ENCODE measurements at places on chromosomes 16 and 17.

DNA sequence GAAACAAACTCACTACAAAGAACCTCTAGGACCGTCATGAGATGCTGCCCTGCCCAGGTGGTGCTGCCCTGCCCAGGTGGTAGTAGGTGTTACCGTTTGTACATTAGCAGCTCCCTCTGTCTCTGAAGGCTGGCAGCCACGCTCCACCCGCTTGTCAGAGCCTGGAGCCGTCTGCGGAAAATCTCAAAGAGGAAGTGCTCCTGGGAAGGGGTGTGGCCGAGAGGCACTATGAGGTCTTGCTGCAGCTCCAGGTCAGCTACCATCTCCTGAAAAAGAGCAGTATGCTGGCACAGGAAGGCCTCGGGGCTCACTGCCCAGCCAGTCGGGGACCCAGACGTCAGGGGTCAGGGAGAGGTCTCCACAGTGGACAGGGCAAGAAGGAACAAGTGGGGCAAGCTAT lies 28.3 kb downstream of the ZNF276 start:
- no peak for DNase-seq

DNA sequence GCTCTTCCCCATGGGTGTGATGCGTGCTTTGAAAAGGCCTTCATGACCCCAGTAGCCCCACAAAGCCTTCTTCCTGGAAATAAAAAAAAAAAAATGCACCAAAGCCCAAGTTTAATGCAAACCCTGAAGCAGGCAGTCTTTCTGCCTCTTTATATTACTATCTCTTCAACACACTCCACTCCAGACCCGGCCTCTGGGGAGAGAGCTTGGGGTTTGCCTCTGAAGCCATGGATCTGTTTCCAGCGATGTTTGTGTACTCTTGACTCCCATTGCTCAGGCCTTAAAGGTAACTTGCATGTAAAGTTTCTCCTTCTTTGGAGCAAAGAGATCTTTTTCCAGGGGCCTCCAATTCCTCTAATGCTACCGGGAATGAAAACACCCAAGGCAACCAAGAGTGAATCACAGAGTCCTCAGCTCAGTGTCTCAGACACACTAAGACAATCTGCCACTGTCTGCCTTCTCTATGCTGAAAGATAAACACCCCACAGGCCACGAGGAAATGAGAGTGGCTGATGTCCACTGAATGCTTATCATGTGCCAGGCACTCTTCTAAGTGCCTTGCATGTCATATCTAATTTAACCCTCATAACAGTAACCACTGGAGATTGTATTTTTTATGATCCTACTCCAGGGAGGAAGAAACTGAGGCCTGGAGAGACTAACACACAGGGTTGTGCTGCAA lies 56.4 kb upstream of the AKTIP start:
- DNase-seq, result no peak

DNA sequence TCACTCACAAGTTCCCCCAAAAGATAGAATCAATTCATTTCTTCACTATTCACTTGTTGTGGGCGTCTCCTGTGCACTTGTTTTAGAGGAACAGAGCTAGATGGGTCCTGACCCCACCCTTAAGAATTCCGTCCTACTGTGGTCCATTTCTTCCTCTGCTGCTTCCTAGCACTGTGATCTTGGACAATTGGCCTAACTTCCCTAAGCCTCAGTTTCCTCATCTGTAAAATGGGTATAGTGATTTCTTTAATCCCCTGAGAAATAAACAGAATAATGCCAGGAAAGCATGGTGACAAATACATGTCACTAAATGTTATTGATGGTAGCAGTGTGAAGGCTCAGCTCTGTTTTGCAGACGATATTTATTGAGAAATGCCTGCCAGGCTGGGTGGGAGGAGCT lies 9.9 kb downstream of the BMERB1 start:
- DNase-seq, result no peak

DNA sequence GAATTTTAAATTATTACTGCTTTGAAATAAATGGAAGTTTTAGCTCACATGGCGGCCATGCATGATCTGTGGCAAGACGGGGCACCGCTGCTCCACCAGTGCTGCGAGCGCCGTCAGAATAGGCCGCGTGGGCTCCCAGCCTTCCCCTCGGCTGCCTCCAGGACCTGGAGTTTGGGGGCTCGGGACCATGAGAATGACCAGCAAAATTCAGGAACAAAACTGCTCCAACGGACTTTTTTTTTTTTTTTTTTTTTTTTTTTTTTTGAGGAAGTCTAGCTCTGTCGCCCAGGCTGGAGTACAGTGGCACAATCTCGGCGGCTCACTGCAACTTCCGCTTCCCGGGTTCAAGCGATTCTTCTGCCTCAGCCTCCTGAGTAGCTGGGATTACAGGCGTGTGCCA lies 38.3 kb upstream of the AKAP1 start:
- DNase-seq, result no peak

- no peak for DNase-seq
Observed at GRCh38 chr16:66387817-66388332, 21.4 kb downstream of the CDH5 start.

DNA sequence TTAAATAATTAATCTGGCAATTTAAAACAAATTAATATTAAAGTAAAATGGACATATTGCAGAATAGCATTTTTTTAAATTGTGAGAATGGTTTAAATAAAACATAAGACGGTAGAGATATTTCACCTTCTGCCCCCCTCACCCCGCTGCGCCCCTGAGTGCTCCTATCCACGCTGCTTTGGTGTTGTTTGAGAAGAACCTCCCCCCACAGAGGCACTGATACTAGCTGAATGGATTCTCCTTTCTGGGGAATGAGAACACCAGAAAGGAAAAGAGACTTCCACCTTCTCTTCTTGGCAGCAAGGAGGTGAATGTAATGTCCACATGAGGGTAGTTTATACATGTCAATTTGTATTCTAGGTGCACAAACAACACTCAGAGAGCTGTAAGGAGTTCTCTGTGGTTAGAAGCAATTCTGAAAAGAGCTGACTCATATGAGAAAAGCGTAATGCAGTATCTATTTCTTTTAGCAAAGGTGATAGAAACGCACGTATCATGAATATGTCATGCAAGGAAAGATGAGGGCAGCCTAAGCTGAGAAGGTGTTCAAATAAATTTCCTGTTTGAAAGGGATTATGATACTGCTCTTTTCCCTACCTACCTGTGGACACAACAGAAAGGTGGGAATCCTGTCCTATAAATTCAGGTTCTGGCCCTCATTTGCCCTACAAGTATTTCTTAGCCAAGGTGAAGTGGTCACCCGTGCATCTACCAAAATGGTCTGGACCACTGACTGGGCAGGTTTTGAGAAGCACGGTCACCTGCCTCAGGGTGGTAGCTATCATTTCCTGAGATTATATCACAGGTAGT lies 126.9 kb downstream of the PARN start:
- DNase-seq, result no peak

GRCh38 chr17:20105539-20106280 lies 96.6 kb downstream of the SPECC1 start:
- no peak for DNase-seq

DNA sequence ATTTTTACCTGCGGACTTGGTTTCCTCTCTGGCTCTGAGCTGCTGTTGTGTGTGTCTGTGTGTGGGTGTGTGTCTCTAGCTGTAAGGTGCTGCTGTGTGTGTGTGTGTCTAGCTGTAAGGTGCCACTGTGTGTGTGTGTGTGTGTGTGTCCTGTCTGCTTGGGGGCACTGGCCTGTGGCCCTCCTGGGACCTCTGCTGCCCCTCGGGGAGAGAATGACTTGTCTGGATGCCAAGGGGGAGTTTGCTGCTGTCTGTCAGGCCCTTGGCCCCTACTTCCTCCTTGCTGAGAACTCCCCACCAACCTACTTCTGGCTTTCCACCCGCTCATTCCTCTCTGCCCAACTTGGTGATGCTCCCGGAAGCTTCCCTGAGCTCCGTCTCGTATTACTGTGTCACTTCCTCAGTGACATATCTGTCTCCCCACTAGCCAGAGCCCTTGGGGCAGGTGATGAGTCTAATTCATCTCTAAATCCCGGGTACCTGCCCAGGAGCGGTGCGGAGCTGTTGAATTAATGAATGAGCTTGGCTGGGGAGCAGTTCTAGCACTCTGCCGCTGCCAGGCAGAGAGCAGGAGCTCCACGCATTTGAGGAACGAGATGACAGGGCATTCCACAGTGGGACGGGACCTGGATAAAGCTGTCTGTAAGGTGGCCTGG lies 3.5 kb upstream of the LASP1NB start:
- DNase-seq, result no peak

- DNase-seq, result no peak
Observed at GRCh38 chr16:51457775-51458174, 306.7 kb upstream of the SALL1 start.

DNA sequence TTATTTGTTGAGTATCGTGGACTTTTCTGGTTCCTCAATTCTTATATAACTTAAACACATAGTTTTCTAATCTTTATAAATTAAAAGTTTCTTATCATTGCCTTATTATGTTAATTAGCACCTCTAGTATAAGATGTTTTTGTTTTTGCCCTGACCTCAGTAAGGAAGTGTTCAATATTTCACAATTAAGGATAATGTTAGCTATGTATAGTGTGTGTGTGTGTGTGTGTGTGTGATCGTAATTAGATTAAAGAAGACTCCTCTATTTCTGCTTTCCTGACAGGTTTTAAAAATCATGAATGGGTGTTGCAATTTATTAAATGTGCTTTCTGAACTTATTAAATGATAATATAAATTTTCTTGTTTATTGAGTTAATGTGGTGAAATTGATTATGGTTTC lies 12.0 kb downstream of the IL21R start:
- DNase-seq, result no peak

DNA sequence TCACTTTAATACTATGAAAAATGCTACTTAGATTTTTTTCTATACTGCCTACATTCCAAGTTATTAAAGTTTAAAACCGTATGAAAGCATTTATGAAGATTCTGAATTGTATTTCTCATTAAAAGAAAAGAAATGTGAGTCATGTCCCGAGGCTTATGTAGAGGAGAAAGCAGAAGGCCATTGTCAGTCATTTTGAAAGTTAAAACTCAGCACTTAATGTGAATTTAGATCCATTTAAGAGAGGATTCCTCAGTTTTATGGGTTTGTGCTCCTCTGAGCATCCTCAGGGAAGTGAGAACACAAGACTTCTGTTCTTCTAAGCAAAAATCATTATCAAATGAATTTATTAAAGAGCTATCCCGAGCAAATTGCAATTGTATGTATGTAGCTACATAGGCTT lies 11.8 kb downstream of the C17orf75 start:
- no peak for DNase-seq

DNA sequence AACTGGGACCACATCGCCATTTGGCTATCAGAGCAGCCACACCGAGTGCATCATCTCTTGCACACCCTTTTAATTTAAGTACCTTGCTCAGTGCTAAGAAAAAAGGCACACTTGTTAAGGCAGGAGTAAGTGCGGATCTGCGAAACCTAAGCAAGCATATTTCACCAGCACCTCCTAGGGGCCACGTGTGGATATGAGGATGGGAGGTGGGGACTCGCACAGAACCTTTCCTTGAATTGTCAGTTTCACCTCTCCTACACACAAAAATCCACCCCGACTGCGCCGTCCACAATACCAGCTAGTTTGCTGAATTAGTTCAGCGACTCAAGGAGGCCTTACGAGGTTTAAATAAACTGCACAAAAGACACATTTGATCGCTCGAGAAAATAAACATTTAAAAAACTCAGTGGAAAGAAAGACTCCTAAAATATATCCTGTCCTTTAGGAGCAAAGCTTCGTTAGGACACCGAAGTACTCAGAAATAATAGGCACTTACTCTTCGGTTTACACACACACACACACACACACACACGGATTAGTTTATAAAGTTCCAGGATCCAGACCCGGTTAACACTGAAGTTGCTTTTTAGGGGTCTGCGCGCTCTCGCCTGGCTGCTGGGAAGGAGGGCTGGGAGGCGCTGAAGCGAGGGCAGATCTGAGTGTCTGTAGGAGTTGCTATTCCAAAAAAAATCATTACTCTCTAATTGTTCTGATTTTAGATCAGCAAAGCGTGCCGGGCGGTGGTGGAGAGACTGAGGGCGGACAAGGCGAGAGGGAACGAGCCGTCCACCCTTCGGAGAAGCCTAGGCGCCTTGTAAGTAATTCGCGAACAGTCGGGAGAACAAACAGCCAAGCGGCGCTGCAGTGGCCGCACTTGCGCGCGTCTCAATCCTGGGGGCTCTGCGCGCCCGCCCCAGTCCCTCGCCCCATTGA lies 1.0 kb upstream of the KCNJ2 start:
- DNase-seq, result peak; percentile 34

DNA sequence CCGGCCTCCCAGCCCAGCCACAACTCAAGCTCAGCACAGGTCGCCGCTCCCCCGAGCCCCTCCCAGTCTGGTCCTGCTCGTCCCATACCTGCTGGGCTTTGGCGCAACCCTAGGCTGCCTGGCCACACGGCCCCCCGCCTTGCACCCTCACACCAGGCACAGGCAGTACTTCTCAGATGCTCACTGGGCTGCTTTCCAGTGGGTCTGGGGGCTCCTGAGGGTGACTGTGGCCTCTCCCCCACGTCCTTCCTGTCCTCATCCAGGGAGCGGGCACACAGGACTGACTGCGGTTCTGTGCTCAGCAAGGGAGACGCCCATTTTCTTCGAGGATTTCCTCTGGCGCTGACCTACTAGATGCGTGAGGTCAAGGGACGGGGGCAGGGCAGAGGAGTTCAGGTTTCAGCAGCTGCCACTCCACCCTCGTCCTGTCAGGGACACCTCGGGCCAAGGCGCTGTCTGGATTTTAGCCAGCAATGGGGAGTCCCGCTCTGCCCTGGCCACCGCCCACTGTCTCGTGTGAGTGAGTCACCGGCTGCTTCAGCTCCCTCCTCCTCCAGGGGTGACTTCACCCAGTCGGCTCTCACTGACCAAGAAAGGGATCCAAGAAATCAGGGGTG lies 115.8 kb downstream of the NPIPB11 start:
- DNase-seq, result peak; percentile 52

GRCh38 chr17:64209983-64210382 lies 53.1 kb downstream of the TEX2 start:
- no peak for DNase-seq

- no peak for DNase-seq
Observed at GRCh38 chr16:12637002-12637401, 166.7 kb downstream of the CPPED1 start.

DNA sequence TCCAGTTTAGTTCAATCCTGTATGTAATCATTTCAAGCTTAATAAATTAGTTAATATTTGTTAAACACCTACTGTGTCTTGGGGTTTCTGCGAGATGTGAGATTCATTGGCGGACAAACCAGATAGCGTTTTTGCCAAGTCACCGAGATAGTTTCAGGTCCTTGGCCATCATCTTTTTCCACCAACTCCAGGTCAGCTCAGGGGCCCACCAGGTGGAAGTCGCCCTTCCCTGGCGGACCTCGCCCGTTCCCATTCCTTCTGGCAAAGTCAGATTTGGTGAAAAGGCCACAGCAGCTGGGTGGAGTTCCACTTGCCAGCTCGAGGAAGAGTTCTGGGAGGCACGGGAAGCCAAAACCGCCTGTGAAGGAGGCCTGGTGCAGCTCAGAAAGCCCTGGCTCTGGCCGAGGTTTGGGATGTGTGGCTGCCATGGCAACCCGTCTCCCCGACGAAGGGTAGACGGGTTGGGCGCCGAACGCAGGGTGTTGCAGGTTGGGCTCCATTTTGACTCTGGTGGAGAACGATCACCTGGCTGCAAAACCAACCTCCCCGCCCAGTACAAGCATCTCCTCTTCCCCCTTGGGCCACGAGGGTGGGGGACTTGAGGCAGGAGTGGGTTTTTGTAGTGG lies 39.5 kb downstream of the CMIP start:
- DNase-seq, result no peak
